ENCODE measurements at places on chromosomes 12 and 14.

DNA sequence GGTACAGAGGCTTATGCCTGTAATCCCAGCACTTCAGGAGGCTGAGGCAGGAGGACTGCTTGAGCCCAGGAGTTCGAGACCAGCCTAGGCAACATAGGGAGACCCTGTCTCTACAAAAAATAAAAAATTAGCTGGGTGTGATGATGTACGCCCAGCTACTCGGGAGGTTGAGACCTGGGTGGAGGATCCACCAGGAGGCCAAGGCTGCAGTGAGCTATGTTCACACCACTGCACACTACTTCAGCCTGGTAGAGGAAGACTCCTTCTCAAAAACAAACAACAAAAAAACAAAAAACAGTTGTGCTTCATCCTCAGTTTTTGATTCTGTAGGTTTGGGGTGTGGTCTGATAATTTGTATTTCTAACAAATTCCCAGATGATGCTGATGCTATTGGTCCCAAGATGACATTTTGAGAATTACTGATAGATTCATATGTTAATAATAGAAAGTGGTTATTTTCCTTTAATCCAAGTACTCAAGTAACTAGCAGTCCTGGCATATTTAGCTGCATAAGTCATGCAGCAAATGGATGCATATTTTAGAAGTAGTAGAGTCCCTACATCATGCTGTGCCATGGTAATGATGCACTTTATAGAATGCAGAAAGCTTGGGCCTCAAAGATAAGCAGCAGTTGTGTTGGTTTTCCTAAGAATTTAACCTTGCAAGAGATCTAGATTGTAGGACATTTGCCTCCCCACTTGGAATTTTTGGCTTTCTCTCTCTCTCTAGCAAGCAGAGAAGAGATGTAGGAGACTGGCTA is 76.1 kb upstream of the PAWR start:
- DNase-seq, result no peak

DNA sequence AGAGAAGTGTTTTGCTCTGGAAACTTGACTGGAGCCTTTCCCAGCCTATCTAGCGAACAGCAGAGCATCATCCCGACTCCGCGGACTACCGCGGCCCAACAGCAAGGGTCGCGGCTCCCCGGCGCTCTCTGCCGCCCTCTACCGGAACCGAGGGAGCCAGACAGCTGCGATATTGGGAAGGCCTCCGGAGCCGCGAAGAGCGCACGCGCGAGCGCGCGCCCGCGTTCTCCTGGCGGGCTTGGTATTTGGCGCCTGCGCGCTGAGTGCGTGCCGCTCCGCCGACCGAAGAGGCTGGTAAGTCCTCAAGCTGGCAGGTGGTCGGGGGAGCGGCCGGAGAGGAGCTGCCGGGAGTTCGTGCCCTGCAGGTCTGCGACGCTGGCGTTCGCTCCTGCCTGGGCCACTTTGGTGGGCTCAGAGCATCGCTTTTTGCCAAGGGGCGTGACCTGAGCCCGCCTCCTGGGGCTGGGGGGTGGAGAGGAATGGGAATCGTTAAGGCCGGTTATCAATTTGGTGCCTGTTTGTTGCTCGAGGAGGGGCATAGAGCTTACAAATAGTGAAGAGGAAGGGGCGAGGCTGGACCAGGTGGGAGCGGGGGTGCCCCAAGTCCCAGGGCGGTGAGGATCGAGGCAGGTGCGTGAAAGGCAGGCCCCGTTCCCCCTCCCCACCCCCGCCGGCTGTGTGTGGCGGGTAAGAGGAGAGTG is at the start of gene TMEM106C:
TMEM106C (plus strand) TSS at position 257 of the 701 bp plus-strand sequence. CDS start 641 bp downstream, outside the sequence.
- peak; percentile 93 for DNase-seq

GRCh38 chr12:89552376-89552775 is 26.5 kb upstream of the POC1B start:
- no peak for DNase-seq

DNA sequence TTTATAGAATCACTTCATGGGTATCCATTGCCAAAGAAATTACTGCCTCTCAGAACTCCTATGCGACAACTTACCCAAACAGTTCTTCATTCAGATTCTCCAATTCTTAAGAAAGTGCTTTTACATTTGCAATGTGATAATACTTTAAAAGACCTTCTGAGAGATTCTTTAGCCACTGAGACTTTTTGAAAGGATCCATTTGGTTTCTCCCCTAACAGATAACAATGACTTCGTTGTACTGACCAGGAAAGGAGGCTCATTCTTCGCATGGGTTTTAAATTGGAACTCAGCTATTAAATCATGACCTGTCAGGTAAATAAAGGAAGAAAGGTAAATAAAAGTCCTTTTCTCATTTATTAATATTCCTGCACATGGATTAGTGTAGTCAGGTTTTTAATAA is 14.8 kb downstream of the ITPR2 start:
- no peak for DNase-seq

DNA sequence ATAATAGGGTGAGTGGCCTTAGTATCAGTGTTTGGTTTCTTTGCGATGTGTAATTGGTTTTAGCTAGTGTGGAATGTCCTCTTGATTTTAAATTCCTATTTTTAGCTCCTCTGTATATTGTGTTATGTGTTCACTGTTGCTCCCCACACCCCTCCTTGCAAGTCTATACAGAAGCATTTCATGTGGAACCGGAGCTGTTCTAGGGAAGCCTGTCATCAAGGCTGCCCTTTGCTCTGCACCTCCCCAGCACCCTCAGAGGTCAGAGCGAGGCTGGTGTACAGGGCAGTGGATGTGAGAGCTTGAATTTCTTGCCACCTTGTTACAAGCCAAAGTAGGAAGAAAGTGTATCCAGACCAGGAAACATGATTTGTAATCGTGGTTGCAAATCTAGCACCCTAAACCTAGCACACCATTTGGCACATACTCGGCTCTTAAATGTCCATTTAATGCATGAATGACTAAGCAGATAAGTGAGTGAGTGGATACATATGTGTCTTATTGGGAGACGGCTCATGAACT is 376.8 kb downstream of the RGS6 start:
- no peak for DNase-seq

- no peak for DNase-seq
Measured at GRCh38 chr14:99875836-99876235, 82.6 kb downstream of the EML1 start.

- DNase-seq, result no peak
Measured at GRCh38 chr14:82180139-82180538, 646.5 kb upstream of the SEL1L start.

- DNase-seq, result no peak
Measured at GRCh38 chr12:47273191-47273626, 193.4 kb upstream of the AMIGO2 start.

DNA sequence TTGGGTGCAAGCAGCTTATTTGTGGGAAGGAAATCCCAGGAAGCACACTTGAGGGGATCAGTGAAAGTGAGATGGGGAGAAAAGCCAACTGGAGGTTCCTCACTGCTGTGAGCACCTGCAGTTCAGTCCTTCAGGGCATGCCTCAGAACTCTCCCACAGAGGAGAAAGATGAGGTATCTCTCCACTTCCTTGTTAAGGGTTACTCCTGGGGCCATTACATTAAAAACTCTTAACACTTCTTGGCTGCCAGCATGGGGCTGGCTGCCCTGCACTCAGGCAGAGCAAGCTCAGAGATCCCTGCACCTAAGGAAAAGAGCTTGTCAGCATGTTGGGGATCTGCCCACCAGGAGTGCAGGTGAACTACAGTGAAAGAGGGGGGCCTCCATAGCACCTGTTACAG is 28.8 kb downstream of the FERMT2 start:
- no peak for DNase-seq

DNA sequence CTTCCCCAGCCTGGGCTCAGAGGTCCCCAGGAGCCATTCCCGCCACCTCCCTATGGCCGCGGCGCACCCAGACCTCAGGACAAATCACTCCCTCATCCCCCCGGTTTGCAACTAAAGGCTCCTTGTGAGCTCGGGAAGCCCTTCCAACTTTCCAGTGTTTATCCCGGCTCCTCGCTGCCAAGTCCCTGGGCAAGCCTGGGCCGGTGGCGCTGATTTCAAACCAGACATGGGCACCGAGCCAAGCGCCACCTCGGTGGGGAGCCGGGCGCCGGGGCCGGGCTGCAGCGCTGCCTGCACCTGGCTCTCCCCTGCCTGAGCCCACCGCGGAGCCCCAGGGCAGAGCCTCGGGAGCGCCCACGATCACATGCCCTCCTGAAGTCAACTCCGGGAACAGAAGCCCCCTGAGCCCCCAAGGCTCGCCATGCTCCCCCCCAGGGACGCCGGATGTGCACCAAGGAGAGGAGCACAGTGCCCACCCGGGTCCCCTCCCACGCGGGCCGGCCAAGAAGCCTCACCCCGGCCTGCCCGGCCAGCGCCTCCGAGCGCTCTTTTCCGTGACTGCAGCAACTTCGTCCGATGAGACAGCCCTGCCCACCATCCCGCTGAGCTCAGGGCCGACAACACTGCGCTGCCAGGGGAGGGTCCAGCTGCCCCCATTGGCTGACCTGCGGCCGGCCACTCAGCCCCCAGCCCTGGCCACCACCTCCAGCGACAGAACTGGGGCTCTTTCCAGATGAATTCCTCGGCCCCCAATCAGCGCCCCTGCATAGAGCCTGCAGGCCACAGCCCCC is 50.0 kb downstream of the NCOR2 start:
- DNase-seq, result no peak

- no peak for DNase-seq
Measured at GRCh38 chr14:37590428-37591139, 4.5 kb downstream of the FOXA1 start.

DNA sequence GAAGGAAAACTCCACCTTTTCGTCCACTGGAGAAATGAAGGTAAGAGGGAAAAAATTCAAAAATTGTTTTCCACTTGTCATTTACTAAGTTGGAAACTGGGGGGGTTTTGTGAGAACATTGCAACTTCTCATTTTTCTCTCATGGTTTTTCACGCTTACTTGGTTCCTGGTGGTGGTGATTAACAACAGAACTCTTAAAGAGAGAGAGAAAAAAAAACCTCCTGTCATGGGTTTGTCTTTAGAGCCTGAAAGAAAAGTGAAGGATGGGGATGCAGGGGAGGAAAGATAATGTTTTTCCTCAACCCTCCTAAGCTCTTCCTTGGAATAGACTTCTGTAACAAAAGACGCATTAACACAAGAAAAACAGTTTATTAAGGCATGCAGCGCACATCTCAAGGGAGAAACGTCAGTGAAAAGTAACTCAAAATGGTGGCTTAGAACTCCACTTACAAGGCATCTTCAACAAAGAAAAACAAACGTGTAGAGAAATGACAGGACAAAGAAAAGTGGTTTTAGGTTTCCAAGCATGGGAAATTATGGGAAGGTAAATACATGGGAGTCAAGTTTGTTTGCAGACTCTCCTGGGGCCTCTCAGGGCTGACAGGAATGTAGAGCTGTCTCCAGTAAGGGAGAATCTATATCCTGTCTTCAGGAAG is 81.9 kb upstream of the ATF7IP start:
- no peak for DNase-seq

- no peak for DNase-seq
Measured at GRCh38 chr12:121441555-121441954, 41.6 kb downstream of the RNF34 start.

Data from right renal pelvis (tissue), 4 donors.